Activated T-helper 1 cell treated with anti-CD3 and anti-CD28 coated beads, Interleukin-2, amount 50 U/mL, for 16 hours (primary cell): ENCODE measurements at places on chromosomes 4 and X.

DNA sequence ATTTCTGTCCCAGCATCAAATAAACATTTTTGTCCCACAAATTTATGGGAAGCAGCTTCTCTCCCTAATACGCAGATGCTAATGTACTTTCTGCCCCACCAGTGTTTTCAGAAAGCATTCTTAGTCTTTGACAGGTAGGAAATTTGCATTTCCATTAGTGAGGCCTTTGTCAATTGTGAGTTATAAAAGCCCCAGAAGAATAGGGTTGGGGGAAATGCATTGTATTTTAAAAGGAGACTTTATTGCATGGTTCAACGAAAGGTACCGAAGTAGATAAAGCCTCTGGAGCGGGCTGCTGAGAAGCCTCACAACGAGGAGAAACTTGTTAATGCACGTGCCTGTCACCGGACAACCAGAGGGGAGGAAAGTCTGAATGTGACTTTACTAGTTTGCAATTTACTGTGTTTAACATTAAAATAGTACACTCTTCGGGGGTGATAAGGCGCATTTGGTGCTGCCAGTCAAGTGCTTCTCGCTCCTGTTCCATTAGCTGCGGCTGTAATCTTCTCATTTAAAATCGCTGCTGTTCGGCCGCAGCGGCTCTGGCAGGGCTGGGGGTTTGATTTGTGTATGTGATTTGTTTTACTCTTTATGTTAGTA is 63.4 kb downstream of the DCTD start:
- DNase-seq = no peak

- DNase-seq = no peak
Measured at GRCh38 chr4:23811161-23811560, 78.7 kb downstream of the PPARGC1A start.

DNA sequence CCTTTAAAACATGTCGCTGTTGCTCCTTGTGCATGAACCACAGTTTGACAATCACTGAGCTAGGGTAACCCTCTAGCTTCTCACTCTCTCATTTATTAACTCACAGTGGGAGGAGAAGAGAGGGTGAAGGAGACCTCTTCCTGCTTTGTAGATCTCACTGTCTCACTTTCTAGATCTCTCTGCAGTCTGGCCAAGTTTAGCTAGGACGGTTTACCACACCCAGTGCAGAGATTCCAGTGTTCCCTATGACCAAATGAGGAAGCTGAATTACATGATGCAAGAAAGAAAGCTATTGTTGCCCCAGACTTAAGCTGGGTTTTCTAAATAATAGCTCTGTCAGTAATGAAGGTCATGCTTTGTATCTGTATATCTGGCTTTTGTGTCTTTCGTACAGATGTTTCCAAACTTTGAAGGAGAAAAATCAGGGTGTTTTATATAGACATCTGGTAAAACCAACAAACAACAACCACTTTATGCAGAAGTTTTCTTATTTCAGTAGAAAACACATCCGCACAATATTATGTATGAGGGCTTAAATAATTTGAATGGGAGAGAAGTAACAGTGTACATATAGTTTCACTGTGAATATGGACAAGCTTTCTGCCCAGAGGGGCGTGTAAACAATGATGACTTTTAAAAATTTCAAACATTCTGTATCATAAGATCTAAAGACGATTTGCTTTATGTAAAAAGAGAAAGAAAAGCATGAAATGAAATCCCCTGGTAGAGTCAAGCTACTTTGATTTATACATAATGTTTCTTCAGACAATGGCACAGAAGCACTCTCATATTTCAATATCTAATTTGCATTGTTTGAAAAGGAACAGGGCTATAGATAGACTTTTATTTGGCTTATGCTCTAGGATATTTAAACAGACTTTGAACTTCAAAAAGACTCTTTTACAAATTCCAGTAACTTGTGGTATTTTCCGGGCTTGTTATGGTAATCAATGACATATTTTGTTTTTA is 582.3 kb downstream of the FSTL5 start:
- no peak for DNase-seq

- no peak for DNase-seq
Measured at GRCh38 chr4:159390648-159391047, 287.8 kb downstream of the RAPGEF2 start.

- DNase-seq = no peak
Measured at GRCh38 chr4:125826801-125827695, 512.3 kb downstream of the FAT4 start.

DNA sequence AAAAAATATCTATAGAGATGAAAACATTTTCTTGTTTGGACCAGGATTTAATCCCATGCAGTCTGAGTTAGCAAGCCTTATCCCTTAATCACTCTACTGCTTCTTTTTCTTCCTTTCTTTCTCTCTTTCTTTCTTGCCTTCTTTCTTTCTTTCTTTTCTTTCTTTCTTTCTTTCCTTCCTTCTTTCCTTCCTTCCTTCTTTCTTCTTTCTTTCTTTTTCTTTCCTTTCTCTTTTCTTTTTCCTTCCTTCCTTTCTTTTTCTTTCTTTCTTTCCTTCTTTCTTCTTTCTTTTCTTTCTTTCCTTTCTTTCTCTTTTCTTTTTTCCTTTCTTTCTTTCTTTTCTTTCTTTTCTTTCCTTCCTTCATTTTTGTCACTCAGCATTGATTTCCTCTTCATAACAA is 434.6 kb downstream of the FAT4 start:
- no peak for DNase-seq

DNA sequence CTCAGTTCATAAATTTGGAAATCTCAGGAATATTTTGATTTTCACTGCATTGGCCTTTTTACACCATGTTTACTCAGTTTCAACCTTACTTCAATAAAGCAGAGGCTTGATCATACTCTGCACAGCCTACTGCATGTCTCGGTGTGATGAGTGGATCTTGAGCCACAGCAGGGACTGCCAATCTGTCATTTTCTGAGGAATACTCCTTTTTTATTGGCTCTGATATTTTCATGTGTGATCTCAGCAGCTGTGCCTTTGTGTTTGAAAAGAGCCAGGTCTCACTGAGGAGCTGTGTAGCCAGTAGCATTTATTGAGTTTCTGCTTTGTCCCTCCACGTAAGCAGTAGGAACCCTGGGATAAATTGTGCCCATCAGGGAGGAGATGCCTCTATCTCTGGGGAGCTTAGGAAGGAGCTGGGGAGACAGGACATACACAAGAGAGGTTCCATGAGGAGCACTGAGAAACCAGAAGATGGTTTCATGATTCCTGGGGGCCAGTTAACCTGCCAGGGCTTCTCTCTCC is 18.9 kb upstream of the TRIM2 start:
- DNase-seq = no peak

DNA sequence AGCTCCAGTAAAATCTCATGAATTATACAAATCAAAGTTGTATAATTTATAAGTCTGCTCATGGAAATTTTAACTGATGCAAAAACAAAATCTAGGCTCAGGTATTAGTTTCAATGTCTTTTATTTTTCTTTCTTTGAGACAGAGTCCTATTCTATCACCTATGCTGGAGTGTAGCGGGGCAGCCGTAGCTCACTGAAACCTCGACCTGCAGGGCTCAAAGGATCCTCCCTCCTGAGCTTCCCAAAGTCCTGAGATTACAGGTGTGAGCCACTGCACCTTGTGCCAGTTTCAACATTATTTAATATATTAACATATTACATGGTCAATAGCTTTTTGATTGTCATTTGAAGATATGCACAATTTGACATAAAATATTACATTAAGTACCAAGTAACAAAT is 678.7 kb downstream of the ARAP2 start:
- no peak for DNase-seq

DNA sequence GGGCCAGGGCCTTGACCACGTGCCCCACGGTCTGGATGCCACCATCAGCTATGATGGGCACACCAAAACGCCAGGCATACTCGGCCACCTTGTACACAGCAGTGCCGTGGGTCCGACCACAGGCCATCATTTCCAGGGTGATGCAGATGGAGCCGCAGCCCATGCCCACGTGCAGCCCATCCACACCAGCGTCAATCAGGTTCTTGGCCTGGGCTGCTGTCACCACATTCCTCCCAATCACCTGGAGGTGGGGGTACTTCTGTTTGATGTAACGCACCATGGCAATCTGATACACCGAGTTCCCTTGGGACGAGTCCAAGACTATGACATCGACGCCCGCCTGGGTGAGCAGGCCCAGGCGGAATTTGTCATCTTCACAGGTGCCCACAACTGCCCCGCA is 221.2 kb upstream of the ATP6AP2 start:
- no peak for DNase-seq

DNA sequence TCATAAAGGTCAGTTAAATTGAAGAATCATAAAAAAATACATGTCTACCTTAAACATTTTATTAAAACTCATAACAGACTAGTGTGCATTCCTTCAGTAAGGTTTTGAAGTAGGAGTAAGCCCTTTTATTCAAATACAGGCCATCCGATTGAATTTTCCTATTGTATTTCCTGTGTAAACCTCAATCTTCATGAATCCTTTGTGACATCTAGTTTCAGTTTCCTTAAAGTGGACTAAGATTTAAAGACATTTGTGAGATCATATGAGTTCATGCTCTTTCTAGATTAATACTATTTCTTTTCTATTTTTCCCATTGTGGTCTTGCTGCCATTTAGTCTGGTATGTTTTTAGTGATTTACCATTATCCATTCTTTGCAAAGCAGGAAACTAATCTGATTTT is 644.7 kb upstream of the BOD1L1 start:
- DNase-seq = no peak
